WTC11 (cell line): ENCODE measurements at places on chromosomes 4 and X. TPM values are rescaled to one million over a fixed set of nuclear protein-coding genes. Genes with fewer than 3 reads are reported as not detected.

The GPR82 gene
- not detected in 3 replicates for total RNA-seq

The BMPR1B gene
- total RNA-seq = 0.77 to 1.1 TPM (median 1.1 TPM) in 3 replicates

The CCNB3 gene
- 0.13 to 0.85 TPM (median 0.34 TPM) in 3 replicates for total RNA-seq

DNA sequence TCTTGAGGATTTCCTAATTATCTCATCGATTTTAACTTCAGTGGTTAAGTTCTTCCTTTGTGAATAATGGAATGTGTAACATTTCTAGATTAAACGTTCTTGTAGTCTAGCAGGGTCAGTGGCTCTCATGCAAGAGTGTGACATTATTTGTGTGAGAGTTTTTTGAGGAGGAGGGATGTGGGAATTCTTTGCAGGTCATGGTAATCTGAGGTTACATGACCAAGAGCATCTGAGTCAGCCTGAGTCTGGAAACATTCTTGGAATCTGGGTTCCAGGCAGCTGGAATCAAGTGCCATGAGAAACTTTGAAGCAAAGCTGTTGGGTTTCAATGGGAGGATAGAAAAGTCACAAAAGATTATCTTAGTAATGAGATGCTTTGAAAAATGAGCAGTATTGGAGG is 49.5 kb downstream of the GK start:
- no peak overlapping the region for H3K4me3 ChIP-seq
- no peak overlapping the region for H3K27ac ChIP-seq
- H3K4me1 ChIP-seq = no peaks in the 10 kb centered on the region
- H3K36me3 ChIP-seq = no peaks in the 10 kb centered on the region
- DNase-seq = no peak

GRCh38 chr4:158071931-158072330 is 100.9 kb downstream of the GASK1B start:
- no peak overlapping the region for H3K27ac ChIP-seq
- DNase-seq = no peak
- no peaks in the 10 kb centered on the region for H3K36me3 ChIP-seq
- no peaks in the 10 kb centered on the region for H3K27me3 ChIP-seq
- no peak overlapping the region for H3K4me3 ChIP-seq
- no peaks in the 10 kb centered on the region for H3K4me1 ChIP-seq

- peak overlapping the region; percentile 83 for H3K4me3 ChIP-seq
- H3K36me3 ChIP-seq = peaks cover 16% of the 10 kb centered on the region
- no peaks in the 10 kb centered on the region for H3K27me3 ChIP-seq
These were observed 429 bp downstream of the UVSSA start for GRCh38 chr4:1347410-1347864.

GRCh38 chr4:123401271-123402120 is 4.9 kb downstream of the SPRY1 start:
- H3K4me1 ChIP-seq = peaks cover 59% of the 10 kb centered on the region
- no peaks in the 10 kb centered on the region for H3K27me3 ChIP-seq
- H3K27ac ChIP-seq = peak overlapping the region; percentile 81
- peak overlapping the region; percentile 93 for H3K4me3 ChIP-seq
- peaks cover 52% of the 10 kb centered on the region for H3K36me3 ChIP-seq

DNA sequence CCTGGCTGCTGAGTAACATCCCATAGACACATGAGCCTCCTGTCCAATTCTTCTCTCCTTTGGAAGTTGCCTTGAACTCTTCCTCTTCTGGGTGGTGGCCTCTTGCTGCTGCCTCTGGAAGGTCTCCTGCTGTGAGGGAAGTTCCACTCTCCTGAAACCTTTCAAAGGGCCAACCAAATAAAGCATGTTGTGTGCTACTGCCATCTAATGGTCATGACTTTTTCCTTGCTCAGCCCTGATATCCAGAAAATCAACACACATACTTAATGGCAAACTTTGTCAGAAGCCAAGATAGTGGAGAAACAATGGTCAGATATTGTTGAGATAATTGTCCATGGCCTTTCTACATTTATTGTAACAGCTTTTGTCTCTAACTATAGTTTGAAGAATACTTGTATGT is 19.1 kb upstream of the ZXDA start:
- H3K4me3 ChIP-seq = no peak overlapping the region
- no peaks in the 10 kb centered on the region for H3K36me3 ChIP-seq
- peaks cover 4% of the 10 kb centered on the region for H3K4me1 ChIP-seq
- DNase-seq = peak; percentile 17
- H3K27ac ChIP-seq = no peak overlapping the region

DNA sequence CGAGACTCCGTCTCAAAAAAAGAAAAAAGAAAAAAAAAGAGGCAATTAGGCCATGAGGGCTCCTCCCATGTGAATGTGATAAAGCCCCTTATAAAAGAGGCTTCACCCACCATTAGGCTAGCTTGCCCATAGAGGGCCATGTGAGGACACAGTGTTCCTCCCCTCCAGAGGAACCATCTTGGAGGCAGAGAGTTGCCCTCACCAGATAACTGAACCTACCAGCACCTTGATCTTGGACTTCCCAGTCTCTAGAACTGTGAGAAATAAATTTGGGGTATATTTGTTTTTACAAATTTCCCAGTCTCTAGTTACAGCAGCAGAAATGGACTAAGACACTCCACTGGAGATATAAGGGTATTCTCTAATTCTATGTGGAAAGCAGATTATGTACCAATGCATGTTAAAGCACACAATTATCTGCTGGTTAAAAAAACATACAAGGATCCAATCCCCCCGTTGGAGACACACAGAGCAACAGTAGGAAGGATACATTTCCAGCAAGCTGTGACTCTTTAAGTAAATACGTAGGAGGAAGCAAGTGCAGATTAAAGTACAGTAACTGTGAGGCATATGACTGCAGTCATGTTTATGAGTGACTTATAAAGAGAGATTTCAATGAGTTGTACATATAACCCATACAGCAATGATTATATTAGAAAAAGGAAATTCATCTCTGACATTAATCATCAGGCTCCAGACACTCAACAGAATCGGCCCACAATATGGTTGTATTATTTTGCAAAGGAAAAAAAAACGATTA is 21.4 kb downstream of the SH3RF1 start:
- no peak overlapping the region for H3K4me3 ChIP-seq
- peaks cover 78% of the 10 kb centered on the region for H3K4me1 ChIP-seq
- H3K27ac ChIP-seq = 0 out of 2 replicates have a peak overlapping the region, but pooled peaks have one; percentile 28
- peaks cover 9% of the 10 kb centered on the region for H3K36me3 ChIP-seq
- no peaks in the 10 kb centered on the region for H3K27me3 ChIP-seq

DNA sequence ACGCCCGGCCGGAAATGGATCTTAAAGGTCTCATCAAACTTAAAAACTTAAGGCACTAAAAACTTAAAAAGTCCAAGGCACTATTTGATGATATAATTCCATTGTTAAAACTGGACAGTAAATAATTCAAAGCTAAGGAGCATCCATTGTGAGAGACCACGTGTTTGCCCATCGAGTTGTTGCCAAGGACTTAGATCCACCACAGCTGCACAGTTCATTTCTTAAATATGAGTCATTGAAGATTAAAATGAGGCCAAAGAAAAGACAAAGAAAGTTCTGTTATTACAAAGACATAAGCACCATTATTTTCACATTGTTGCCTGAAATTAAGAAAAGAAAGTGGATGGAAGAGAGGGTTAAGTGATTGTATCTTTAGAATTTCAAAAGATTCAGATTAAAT is 411.5 kb upstream of the FTHL17 start:
- H3K36me3 ChIP-seq = no peaks in the 10 kb centered on the region
- no peak for DNase-seq
- H3K4me3 ChIP-seq = no peak overlapping the region
- H3K27me3 ChIP-seq = no peaks in the 10 kb centered on the region

- no peak overlapping the region for H3K27ac ChIP-seq
- H3K27me3 ChIP-seq = no peaks in the 10 kb centered on the region
- H3K4me3 ChIP-seq = no peak overlapping the region
- DNase-seq = no peak
- peaks cover 24% of the 10 kb centered on the region for H3K4me1 ChIP-seq
These were observed 211.5 kb downstream of the KDR start for GRCh38 chr4:54913751-54914526.

- H3K4me3 ChIP-seq = no peak overlapping the region
- H3K36me3 ChIP-seq = no peaks in the 10 kb centered on the region
- H3K27ac ChIP-seq = no peak overlapping the region
- no peaks in the 10 kb centered on the region for H3K27me3 ChIP-seq
- no peaks in the 10 kb centered on the region for H3K4me1 ChIP-seq
These were observed 139.3 kb upstream of the FRMPD4 start for GRCh38 chrX:11998944-11999343.

DNA sequence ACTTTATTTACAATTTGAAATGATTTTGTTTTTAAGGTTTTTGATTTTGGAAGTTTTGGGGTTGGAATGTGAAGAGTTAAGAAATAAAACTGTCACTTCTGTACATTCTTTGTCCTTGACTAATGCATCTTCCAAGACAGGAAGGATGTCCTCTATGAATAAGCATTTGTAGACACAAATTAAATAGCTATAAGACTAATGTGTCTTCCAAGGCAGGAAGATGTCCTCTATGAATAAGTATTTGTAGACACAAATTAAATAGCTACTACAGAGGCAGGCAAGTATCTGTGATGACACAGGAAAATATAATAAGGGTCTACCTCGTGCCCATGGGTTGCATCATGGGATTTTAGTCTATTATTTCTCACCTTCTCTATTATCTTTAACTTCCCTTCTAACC is 14.5 kb downstream of the PRSS48 start:
- no peak overlapping the region; the same call in 1 of the 2 replicates for H3K27ac ChIP-seq
- H3K27me3 ChIP-seq = no peaks in the 10 kb centered on the region
- H3K36me3 ChIP-seq = peaks cover 8% of the 10 kb centered on the region
- no peak for DNase-seq
- H3K4me3 ChIP-seq = no peak overlapping the region

GRCh38 chr4:101192244-101192643 is 155.1 kb downstream of the PPP3CA start:
- peaks cover 2% of the 10 kb centered on the region; the same call in 1 of the 2 replicates for H3K36me3 ChIP-seq
- H3K27me3 ChIP-seq = no peaks in the 10 kb centered on the region
- peaks cover 31% of the 10 kb centered on the region for H3K4me1 ChIP-seq
